IPS DF 6.9 (cell line): ENCODE measurements at places on chromosomes 2 and 18.

GRCh38 chr2:85862426-85862825 is 26.4 kb downstream of the ST3GAL5 start:
- no peak for DNase-seq

DNA sequence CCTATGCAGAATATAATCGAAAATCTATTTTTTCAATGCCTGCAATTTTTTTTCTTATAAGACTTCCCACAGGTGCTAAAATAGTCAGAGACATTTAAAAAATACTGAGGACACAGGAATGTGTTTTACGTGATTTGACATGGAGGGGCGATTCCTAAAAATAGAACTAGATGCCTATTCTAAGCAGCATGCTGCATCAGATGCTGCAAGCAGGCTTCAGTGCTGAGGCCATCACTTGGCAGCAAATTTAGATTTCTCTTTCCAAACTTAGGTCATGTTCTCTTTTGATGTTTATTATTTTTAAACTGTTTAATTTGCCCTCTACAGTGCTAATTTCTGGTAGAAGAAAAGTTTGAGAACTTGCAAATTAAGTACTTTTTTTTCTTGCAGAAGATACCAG is 43.7 kb upstream of the NCK2 start:
- no peak for DNase-seq

GRCh38 chr18:2396162-2396505 is 175.2 kb downstream of the METTL4 start:
- no peak for DNase-seq

DNA sequence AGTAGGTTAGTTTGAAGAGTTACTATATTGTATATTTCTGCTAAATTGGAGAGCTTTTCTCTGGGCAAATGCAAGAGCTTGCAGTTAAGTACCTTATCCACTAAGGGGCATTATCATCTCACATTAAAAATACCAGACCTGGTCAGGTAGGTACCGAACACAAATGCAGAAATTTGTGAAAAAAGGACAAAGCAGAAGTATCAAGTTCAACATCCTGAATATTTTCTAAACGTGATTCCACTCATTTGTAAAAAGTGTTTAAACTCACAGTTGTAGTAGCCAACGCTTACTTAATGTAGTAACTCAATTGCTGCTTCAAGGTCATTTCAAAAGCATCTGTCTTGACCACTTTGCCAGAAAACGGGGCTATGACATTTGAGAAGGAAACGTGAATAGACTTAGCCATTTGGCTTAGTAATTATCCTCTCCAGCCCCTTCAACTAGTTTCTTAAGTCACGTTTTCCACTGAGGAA is 52.1 kb downstream of the CYRIA start:
- no peak for DNase-seq

DNA sequence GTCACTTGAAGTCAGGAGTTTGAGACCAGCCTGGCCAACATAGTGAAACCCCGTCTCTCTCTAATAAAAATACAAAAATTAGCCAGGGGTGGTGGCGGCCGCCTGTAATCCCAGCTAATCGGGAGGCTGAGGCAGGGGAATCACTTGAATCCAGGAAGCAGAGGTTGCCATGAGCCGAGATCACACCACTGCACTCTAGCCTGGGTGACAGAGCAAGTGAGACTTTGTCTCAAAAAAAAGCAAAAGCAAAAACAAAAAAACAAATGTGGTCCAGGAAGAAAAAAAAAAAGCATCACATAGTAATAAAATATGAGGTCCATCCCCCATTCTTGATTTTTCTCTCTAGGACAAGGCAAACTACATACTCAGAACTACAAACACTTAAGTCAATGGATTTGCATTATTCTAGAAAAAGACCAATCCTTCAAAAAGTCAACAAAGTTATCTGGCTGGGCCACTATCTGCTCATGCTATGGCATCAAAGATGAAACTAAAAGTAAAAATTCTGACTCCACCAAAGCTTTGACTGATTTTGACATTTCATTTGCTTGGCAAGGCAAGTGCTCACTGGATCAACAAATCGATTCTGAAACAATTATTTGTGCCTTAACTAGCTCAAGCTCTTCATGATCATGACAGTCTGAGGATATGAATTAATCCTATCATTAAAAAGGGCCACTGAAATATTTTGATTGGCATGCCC is 28.4 kb downstream of the MEX3C start:
- no peak for DNase-seq

GRCh38 chr2:44904578-44904977 is 36.9 kb upstream of the SIX3 start:
- DNase-seq: no peak

DNA sequence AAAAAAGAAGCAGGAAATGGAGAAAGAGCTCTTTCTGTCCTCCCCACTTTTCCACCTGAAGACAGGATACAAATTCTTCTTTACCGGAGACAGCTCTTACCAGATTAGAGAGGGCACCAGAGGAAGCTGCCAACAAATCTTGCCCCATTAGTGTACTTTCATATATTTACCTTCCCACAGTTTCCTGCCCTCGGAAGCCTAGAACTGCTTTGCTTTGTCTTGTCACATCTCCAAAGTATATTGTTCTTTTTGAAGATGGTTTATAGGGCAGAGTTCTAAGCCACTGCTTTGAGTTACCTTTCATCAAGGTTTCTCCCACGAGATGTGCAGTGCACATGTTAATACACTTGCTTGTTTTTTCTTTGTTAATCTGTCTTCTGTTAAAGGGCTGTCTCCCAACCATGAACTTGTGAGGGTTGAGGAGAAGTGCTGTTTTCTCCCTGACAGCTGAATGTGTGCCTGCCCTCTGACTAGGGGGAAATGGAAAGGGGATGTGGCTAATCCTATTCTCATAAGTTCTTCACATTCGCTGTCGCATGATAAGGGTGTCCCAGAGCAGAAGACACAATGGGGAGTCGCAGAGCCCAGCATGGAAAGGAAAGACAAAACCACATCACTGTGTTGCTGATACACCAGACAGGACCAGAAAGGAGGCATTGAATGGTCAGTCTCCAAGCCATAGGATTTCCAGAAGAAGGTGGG is 24.2 kb downstream of the CENPA start:
- DNase-seq: no peak

- no peak for DNase-seq
Measured at GRCh38 chr2:9164112-9164608, 42.5 kb upstream of the ASAP2 start.

DNA sequence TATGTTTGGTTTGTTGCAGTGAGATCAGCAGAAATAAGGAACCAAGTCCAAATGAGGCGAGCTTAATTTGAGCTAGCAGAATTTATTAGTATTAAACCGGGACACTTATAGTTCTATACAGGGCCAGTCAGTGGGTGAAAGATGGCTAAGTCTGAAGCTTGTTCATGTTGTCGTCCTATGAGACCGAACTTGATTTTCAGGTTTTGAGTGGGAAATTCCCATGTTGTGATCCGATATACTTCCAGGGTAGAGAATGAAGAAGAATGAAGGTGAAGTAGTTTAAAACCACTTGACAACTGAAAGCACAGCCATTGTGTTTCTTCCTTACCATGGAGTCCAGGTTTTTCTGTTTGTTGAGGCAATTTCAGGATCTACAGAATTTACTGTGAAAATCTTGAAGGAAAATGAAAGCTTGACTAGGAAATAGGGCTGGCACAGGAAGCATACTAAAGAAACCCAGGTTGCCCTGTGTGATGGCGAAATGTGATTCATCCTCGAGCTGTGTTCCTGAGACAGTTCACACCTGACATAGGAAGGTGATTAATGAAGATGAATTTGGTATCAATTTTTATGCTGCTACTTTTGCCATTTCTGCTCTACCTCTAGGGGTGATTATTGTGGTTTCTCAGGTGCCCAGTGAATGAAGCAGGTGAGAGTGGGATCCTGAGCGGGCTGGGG is 37.6 kb upstream of the MGAT5 start:
- DNase-seq: no peak

- no peak for DNase-seq
Measured at GRCh38 chr2:200913654-200914053, 24.5 kb downstream of the NIF3L1 start.

DNA sequence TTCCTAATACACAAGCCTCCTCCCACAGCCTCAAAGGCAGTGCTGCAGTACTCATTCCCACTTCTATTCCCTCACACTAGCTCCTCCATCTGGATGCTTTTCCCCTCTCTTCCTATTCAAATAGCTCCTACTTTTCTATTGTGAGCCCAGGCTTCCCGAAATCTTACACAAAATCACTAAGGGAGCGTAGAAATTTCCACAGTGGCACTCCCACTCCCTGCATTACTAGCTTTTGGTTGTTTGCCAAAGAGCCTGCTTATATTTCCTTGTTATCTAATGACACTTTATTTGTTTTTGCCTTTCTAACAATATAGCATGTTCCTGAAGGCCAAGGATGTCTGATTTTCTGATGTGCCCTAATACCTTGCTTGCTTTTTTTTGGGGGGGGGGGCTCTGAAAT is 10.9 kb downstream of the EPAS1 start:
- no peak for DNase-seq

DNA sequence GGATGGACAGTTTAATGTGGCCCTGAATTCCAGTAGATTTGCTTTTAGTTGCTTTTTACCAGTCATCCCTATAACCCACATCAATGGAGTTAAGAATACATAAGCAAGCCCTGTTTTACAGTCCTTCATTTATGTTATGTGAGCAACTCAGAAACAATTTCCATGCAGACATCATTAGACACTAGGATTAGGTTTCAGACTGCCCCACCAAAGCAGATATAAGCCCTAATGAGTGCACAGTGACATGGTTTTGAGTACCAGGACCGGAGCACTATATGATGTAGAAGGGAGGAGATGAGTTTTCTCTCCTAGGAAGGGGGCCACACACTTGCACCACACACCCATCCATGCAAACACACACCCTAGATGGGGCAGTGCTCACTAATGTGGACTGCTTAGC is 15.5 kb downstream of the KCNS3 start:
- no peak for DNase-seq

GRCh38 chr2:241225545-241225944 is 37.1 kb downstream of the ANO7 start:
- DNase-seq: no peak

DNA sequence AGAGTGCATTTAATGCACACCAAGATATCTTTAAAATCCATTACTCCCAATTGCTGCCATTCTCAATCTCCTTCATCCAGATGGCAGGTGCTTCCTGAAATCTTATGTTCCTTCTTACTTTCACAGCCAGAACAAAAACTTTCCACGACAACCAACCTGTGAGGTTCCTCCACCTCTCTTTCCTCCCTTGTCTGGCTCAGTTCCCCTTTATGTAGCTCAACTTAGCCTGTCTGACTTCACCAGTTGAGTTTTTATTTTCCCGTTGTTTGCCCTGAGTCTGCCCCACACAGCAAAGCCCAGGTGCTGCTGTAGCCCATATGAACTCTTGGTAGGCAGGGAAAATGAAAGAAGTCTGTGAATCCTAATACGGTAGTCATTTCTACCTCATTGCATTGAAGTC is 112.5 kb downstream of the MREG start:
- no peak for DNase-seq

GRCh38 chr2:121768143-121768755 is 12.8 kb downstream of the TSN start:
- DNase-seq: no peak

- DNase-seq: no peak
Measured at GRCh38 chr2:54599914-54600313, 123.5 kb upstream of the EML6 start.

DNA sequence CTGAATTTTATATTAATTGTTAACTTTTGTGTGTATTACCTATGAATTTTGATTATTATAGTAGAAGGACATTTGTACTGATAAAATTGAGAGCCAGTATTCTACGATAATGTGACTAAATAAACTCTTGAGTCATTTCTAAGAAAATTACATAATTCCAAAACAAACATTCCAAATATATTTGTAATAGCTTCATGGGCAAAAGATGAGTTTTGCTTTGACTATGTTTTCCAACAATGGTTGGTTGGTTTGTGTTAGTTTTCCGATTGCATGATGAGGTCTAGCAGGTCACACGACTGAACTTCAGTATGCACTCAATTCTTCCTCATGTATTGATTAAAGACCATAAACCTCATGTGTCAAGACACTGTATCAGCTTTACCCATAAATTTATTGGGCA is 71.7 kb upstream of the WDR75 start:
- no peak for DNase-seq

DNA sequence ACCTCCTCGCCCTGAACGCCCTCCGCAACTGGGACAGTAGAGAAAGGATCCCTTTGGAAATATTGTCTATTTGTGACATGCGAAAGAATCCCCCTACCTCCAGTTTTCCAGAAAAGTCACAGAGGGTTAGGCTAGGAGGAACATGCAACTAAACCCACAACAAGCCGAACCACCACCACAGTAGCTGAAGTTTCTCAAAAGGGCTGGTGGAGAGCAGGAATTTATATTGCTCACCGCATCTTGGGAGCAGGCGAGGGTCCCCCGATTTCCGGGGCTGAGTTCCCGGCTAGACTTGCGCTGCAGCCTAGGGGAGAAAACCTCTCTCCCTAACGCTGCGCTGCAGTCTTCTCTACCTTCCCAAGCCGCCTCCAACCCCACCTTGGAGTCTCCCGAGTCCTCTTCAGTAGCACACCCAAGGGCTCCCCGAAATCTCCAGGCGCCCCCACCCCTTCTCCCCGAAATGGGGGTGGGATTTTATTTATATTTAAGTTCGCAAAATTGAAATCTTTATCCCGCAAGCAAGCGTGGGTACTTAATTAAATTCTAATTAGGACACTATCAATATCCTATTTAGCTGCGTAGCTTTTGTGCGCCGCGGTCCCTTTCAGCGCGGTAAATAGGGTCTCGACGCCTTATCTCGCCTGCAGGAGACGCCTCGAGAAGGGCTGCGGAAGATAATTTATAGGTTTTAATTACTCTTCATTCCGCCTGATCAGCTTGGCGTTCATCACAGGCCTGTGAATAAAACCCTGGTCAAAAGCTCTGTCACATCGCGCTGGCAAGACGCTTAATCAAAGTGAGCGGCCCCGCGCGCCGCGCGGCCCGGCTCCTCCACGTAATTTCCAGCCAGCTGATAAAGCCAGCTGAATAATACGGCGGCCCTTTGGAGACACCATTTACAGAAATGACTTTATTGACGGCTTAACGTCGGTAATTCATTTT is 2.0 kb upstream of the EN1 start:
- DNase-seq: no peak

DNA sequence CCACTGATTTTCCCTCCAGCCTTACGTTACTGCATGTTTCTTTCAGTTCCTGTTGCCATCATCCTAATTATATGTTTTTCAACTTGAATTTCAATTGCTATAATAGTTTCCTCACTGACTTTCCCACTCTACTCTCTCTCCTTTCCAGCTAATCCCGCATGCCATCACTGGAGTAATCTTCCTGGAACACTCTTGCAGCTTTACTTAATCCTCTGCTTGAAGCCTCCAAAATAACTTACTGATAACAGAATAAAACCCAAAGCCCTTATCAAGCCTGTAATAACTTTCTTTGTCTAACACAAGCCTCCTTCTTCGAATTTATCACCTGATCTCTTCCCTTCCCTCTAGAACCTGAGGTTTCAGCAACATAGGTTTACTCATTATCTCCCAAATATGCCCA is 237.3 kb downstream of the LTBP1 start:
- DNase-seq: no peak

GRCh38 chr2:235513984-235514626 is 20.3 kb downstream of the AGAP1 start:
- DNase-seq: no peak

- DNase-seq: no peak
Measured at GRCh38 chr2:234163510-234164045, 113.1 kb downstream of the SPP2 start.

- DNase-seq: no peak
Measured at GRCh38 chr2:118841450-118841827, 6.0 kb downstream of the EN1 start.
